ENCODE measurements at places on chromosomes 16 and 17.

GRCh38 chr16:18834864-18835263 lies 33.5 kb upstream of the ARL6IP1 start:
- DNase-seq: no peak

DNA sequence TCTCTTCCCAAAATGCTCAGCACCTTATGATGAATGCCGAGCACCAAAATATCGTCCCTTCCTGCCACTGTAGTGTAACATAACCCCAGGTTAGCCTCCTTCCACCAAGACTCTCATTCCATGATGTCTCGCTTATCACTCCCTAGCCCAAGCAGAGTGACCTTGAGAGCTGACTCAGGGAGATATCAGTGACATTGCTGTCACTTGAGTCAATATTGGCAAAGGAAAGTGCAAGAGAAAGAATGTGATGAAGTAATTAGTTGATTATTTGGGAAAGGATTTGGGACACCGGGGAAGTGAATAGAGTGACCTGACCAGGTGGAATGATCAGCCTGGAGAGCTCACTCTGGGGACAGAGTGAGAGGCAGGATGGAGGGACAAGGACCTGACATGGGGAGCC lies 2.6 kb upstream of the ANKFN1 start:
- no peak for DNase-seq

- DNase-seq: no peak
These were observed 62.0 kb upstream of the MARCHF10 start for GRCh38 chr17:62870030-62870541.

DNA sequence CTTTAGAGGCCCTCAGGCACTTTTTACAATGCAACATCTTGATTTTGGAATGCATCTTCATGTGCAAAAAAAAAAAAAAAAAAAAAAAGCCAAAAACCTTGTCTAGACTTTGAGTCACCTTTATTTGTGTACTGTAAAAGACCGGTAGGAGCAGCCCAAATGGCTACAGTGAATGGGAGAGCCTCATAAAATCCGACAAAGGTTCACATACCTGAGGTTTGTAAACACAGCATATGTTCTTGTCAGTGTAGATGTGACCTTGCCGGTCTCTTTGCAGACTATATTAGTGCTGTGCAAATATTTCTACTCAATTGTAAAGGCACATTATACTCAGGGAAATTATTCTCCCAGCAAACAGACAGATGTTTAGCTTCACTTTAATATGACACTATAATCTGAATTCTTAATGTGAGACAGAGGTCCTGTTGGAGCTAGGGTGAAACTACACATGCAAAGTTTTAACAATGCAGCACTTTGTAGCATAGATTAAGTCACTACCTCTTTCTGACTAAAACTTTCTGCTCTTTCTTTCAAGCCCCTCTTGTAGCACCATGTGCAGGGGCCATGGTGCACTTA lies 211.3 kb downstream of the CA10 start:
- no peak for DNase-seq

- DNase-seq: no peak
These were observed 9.3 kb downstream of the ARRB2 start for GRCh38 chr17:4719684-4720221.

DNA sequence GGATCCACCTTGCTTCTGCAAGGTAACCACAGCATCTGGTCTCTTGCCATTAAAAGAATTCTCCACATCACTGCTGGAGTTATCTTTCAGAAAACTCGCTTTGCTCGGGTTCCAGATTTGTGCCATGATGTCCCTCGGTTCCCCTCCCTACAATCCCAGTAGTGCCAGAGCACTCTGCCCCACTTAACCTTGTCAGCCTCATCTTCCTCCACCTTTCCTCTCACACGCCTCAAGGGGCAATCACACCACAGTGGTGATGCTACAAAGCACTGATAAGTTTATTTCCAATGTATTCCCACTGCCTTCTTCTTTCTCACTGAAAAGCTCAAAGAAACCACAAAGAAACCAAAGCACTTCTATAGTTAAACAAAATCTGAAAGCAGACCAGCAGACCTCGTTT lies 11.4 kb upstream of the CDRT4 start:
- DNase-seq: no peak

DNA sequence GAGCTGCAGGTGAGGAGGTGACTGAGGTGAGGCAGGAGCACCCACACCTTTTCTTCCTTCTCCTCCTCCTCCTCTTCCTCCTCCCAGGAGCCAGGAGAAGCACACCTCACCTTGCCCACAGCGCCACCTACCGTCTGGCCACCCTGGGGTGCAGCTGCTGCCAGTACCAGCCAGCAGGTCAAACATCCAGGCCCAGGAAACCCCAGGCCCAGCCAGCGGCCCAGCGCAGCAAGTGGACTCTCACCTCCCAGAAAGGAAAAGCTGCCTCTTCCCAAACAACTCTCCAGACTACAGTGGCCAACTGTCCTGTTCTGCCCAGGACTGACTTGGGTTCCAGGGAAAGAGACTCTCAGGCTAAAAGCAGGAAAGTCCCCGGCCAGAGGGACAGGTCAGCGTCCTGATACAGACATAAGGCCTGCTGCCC lies 22.7 kb downstream of the PEMT start:
- DNase-seq: no peak

- DNase-seq: no peak
These were observed 11.0 kb downstream of the CYB561 start for GRCh38 chr17:63434951-63435571.

DNA sequence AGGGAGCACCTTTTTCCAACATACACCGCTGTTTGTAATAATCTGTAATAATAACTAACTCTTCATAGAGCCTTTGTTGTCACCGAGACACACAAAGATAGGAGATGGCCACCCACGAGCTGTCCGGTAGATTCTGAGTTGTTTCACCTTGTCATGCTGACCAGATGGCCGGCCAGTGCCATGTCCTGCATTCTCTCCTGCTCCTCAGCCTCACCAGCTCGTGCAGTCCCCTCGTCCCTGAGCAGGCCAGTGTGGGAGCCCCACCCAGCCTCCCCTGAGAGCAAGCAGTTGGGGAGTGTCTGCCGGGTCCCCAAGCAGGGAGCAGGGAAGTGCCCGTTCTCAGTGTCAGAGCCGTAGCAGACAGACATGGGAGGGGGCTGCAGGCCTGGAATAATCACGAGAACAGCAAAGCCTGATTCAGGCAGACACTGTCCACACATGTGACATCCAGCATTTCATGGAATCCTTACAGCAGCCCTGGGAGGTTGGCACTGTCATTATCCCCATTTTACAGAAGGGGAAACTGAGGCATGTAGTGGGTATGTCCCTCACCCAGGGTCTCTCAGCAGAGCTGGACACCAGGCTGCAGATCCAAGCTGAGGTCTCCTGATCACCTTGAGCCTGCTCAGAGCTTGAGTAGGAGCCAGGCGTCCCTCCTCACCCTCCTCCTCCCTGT lies 178.5 kb upstream of the CIBAR2 start:
- DNase-seq: no peak
